ENCODE measurements at places on chromosomes 1 and 21. TPM values are rescaled to one million over a fixed set of nuclear protein-coding genes. Genes with fewer than 3 reads are reported as not detected.

The FMOD gene
- not detected for total RNA-seq

The SOX13 gene
- total RNA-seq = 1.3 TPM

The PATJ gene
- 16.4 TPM for total RNA-seq

The NIBAN1 gene
- total RNA-seq = 57.6 TPM

The WLS gene
- not detected for total RNA-seq

The NEK7 gene
- total RNA-seq = 49.1 TPM

DNA sequence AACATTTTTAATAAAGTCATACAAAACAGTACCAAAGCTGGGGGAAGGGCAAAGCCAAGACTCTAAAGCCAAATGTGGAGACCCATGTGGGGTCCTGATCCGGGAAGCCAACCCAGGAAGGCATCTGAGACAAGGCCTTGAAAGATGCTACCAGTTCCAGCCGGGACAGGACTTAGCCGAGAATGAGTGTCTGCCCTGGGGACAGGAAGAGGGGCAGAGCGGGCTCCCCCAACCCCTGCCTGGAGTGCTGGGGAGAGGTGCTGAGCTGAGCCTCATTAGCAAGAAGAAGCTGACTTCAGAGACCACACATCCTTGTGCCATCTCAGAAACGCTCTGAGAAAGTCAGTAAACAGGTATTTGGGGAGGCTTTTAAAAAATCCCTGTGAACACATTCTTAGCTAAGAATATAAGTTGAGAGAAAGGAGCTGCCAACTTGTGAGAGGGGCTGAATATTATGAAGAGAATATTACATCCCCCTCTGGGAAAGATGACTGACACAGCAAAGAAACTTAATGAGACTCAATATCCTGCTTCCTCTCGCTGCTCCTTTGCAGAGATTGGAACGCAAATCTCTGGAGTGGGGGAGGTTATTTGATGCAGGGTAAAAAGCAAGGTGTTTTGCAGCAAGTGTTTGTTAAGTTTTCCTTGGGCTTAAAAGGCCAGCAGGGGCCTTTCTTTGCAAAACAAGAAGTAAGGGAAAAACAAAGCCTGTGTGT lies 103.3 kb upstream of the KCND3 start:
- DNase-seq = no peak
- no peaks in the 10 kb centered on the region for H3K36me3 ChIP-seq
- no peak overlapping the region for H3K27ac ChIP-seq
- H3K27me3 ChIP-seq = peaks cover 26% of the 10 kb centered on the region
- no peak overlapping the region for H3K4me3 ChIP-seq

- no peak for DNase-seq
- H3K27ac ChIP-seq = peak overlapping the region; percentile 26
- no peak overlapping the region for H3K4me3 ChIP-seq
- peaks cover 41% of the 10 kb centered on the region for H3K4me1 ChIP-seq
- no peaks in the 10 kb centered on the region for H3K36me3 ChIP-seq
Measured at GRCh38 chr1:205294175-205294917, 27.2 kb downstream of the NUAK2 start.

- no peaks in the 10 kb centered on the region for H3K4me1 ChIP-seq
- DNase-seq = no peak
- H3K27me3 ChIP-seq = no peaks in the 10 kb centered on the region
- no peaks in the 10 kb centered on the region for H3K36me3 ChIP-seq
- no peak overlapping the region for H3K4me3 ChIP-seq
Measured at GRCh38 chr1:27952147-27952546, 7.6 kb upstream of the XKR8 start.

- no peak overlapping the region for H3K4me3 ChIP-seq
- H3K4me1 ChIP-seq = peaks cover 4% of the 10 kb centered on the region
- no peaks in the 10 kb centered on the region for H3K36me3 ChIP-seq
- H3K27ac ChIP-seq = no peak overlapping the region
Measured at GRCh38 chr1:202046227-202046626, 35.8 kb downstream of the ELF3 start.

DNA sequence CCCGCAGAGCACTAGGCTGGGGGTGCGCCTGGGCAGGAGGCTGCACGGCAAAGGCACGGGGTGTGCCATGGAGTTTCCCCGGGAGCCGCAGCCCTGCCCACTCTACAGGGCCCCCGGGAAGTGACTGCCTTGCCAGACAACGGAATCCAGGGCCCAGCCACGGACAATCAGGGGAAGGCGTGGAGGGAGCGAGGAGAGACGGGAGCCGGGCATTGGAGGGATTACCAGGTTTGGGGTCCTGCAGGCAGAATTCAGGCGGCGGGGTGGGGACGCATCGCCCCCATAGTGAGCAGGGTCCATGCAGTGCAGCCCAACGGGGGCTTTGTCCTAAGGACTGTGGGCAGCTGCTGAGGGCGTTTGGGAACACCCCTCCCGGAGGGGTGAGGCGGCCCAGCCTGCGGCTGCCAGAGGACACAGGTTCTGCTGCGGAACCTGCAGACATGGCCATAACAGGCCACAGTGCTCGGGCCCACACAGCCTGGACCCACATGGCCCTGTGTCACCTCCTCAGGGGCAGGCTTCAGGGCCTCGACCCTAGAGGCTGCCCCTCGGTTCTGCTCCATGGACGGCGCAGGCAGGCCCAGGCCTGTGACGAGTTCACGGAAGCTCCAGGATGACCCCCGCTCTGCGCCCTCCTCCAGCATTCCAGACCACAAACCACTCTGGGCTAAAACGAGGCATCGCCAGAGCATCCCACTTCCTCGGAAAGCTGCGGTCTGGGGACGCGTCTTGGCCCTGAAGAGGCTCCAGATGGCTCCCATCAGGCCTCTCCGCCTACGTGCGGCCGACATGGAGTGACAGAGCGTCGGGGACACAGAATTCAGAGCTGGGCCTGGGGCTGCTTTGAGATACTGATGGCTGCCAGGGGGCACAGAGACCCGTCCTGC lies 54.5 kb downstream of the COL6A1 start:
- H3K27me3 ChIP-seq = no peaks in the 10 kb centered on the region
- H3K4me3 ChIP-seq = no peak overlapping the region
- H3K36me3 ChIP-seq = no peaks in the 10 kb centered on the region
- no peaks in the 10 kb centered on the region for H3K4me1 ChIP-seq
- DNase-seq = no peak
- no peak overlapping the region for H3K27ac ChIP-seq

DNA sequence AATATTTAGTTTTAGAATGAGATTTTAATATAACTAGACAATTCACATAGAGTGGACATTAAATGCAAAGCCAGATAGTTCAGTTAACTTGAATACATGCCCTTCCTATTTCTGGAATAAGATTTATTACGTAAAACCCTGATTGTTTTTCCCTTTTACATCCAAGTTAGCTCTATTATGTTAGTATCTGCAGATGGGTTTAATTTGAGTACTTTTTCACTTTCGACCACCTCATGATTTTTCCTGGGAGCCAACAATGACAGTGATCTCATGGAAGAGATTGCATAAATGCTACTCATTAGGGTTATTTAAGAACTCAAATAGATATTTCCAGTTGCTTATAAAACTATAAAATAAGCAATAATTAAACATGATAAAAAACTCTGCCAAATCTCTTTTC lies 199.4 kb upstream of the PTGFR start:
- no peaks in the 10 kb centered on the region for H3K36me3 ChIP-seq
- no peak for DNase-seq
- no peak overlapping the region for H3K27ac ChIP-seq
- H3K4me1 ChIP-seq = no peaks in the 10 kb centered on the region
- H3K27me3 ChIP-seq = no peaks in the 10 kb centered on the region

- H3K4me1 ChIP-seq = no peaks in the 10 kb centered on the region
- H3K27me3 ChIP-seq = no peaks in the 10 kb centered on the region
- H3K4me3 ChIP-seq = no peak overlapping the region
- H3K36me3 ChIP-seq = no peaks in the 10 kb centered on the region
Measured at GRCh38 chr21:27201197-27201596, 234.3 kb upstream of the ADAMTS5 start.

- DNase-seq = no peak
- H3K27ac ChIP-seq = no peak overlapping the region
- H3K36me3 ChIP-seq = no peaks in the 10 kb centered on the region
- H3K4me1 ChIP-seq = peaks cover 7% of the 10 kb centered on the region
Measured at GRCh38 chr1:76176000-76176399, 101.5 kb downstream of the ST6GALNAC3 start.

All from activated CD4-positive, alpha-beta T cell treated with anti-CD3 and anti-CD28 coated beads, Interleukin-2, amount 10 ng/mL, durations not matched to agents 7 days and 5 days (primary cell).